ENCODE measurements at places on chromosomes 3 and 15.
A peak's percentile ranks its signal among the peaks of the same experiment; 100 is the strongest.

GRCh38 chr3:195075941-195076875 lies 194.8 kb downstream of the XXYLT1 start:
- DNase-seq: no peak

- peak; percentile 34 for DNase-seq
These were observed 95.3 kb downstream of the TMCO5A start for GRCh38 chr15:38029736-38030135.

DNA sequence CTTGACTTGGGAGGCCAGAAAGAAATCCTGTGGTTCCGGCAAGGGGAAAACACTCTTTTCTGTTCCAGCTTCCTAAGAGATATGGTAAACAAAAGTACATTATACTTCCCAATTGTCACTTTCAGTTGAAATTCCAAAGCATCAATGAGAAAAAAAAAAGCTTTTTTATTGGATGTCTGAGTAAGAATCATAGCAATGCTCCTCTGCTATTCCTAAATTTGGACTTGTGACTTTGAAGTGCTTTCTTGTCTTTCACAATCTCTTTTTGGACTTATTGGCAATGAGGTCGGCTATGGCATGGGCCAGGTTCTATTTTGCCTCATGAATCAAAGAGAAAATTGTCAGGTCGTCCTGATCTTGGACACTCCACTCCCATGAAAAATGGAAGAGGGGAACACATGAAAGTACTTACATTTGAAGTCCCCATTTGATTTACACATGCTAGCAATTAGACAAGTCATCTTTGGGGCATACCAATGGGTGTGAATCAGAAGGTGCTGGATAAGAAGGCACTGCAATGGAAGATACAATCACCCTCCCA lies 170.5 kb downstream of the GREM1 start:
- DNase-seq: no peak

DNA sequence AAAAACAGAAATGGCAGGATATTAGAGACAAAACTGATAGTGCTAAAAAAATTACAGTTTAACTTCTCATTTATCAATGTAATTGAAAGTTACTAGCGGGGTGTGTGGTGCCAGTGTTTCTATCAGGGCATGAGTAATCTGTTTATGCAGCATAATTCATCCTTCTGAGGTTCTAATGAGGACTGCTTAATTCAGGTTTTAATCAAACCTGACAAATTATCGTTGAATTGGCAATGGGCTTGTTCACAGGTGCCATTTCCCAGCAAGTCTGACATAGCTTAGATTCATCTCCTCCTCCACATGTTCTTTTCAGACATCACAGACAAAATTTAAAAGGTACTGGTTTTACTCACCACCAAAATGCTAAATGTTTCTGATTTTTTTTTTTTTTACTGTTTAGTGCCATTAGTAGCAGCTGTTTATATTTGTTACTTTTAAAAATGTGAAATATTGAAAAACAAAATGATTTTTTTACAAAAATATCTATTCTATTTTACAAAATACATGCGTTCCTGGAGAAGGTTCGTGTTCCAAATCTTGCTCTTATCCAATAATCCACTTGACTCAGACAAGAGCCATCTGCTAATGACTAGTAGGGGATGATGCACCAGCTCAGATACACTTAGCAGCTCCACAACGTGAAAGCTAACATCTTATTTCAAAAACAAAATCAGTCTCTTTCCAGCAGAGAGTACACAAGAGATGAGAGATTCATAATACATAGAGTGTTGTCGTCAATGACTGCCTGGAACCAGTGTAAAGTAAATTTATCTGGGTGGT lies 447.7 kb upstream of the DPPA4 start:
- no peak for DNase-seq

DNA sequence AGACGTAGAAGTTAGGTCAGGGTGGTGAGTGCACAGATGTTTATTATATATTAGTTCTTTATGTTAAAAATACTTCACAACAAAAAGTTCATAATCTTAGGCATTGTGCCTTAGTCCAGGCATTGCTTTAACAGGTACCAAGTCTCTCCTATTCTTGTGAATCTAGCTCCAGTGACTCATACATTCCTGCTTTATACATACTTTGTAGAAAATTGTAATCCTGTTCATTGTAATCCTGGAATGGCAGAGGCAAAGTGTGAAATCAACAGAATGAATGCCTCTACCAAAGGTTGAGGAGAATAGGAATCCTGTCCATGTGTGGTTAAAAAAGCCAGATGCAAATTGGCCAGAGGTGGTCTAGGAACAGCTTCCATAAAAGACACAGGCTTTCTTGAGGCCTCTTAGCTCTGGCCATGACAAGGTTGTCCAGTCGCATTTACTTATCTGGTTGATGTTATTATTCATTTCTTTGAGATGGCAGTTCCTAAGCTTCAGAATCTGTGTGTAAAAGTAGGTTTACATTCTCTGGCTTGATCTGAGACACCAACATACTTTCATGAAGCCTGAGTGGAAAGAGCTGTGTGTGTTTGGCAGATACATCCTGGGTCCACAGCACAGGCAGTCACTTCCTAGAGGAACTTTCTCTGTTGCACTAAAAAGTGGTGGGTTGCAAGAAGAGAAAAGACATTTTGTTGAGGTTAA lies 109.0 kb downstream of the CDIN1 start:
- DNase-seq: no peak

- no peak for DNase-seq
These were observed 106.0 kb upstream of the ADPGK start for GRCh38 chr15:72889545-72889944.

GRCh38 chr3:151268267-151269235 lies 9.8 kb downstream of the P2RY14 start:
- DNase-seq: no peak

- no peak for DNase-seq
These were observed 329.9 kb downstream of the ZNF385D start for GRCh38 chr3:21421096-21421495.

DNA sequence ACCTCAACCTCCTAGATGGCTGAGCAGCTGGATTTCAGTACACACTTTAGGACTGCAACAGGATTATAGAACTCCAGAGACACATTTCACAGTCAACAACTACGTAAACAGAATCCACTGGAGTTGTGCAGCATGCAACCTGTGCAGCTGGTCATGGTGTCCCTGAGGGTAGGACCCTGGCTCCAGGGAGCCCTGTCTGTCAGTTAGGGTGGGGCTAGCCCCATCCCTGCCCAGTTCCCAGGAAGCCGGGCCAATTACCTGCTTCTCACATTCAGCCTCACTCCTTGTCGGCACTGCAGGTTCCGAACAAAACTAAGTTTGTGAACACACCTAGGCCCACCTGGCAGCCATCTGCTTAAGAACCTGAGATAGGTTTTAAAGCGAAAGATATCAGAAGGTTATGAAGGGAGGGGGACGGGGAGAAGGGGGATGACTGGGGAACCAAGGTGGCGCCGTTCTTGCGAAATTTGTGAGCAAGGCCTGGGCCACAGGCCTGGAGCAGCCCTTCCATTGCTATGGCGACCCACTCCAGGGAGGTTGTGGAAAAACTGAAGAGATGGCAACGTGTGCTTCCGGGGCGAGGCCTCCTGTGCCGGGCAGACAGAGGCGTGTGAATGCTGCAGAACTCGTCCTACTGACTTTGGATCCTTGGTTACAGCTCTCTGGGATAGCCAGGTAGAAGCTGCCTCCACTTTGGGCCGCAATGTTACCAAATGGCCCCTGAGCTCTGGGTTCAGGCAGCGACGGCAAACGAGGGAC lies 25.3 kb downstream of the ACSBG1 start:
- DNase-seq: no peak

DNA sequence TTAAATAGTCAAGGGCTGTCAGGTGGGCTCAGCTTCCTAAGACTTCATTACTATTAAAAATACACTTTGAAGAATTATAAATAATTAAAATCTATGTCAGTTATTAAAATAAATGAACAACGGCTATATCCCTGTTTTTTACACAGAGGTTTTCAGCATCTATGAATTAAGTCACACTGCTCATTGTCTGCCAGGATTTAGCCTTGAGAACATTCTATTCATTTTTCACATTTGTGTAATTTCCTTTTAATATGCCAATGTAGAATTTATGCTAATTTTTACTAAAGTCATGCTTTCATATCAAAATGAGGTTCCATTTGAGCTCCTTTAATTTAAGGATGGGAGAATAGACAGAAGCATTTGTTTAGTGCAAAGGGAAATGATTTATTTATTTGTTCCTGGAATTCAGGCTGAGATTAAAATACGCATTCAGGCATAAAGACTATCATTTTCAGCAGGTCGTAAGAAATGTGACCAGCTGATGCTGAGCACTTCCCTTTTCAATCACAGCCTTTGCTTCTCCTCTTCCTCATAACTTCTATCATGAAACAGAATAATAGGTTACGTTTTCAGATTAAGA lies 345.1 kb downstream of the MFSD1 start:
- no peak for DNase-seq

DNA sequence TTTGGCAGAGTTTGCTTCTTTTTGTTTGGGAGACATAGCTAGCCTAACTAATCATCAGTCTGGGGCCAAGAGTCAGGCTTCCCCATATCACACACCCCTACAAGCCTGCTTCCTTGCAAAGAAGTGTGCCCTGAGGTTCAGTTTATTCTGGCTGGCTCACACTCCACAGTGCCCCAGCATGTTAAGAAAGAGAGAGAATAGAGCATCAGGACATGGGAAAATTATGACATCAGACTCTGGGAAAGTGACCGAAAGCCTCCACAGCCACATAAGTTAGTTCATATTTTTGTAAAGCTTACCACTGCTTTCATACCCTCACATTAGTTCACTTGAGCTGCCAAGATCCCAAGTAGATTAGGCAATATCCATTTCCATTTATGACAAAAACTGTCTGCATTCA lies 63.0 kb upstream of the CFAP161 start:
- DNase-seq: peak; percentile 18

- DNase-seq: no peak
These were observed 35.8 kb downstream of the MLH1 start for GRCh38 chr3:37029111-37029510.

DNA sequence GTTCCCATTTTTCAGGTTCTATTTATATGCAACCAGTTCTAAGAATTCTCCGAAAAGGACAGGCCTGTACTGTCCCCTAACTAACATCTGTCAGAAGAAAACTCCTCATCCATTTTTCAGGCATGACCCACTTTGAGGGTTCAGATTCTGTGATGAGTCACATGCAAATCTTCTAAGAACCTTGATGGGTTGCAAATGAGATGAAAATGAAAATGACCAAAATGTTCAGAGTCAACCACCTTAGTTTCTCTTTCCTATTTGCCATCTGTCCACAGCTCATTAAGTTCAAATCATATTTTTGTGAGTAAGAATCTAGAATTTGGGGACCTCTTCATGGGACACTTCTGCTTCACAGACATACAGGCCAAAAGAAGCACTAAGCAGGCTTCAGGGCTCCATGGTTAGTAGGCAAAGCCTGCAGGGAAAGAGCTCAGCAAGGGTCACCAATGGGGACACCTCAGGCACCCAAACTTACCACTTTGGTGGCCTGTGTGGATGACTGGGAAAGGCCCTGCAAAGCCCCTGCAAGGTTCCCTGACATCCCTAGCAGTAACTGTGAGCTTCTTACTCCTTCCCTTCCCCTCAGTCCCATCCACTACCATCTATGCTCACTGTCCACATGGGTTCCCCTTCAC lies 122.0 kb downstream of the WDR76 start:
- no peak for DNase-seq

DNA sequence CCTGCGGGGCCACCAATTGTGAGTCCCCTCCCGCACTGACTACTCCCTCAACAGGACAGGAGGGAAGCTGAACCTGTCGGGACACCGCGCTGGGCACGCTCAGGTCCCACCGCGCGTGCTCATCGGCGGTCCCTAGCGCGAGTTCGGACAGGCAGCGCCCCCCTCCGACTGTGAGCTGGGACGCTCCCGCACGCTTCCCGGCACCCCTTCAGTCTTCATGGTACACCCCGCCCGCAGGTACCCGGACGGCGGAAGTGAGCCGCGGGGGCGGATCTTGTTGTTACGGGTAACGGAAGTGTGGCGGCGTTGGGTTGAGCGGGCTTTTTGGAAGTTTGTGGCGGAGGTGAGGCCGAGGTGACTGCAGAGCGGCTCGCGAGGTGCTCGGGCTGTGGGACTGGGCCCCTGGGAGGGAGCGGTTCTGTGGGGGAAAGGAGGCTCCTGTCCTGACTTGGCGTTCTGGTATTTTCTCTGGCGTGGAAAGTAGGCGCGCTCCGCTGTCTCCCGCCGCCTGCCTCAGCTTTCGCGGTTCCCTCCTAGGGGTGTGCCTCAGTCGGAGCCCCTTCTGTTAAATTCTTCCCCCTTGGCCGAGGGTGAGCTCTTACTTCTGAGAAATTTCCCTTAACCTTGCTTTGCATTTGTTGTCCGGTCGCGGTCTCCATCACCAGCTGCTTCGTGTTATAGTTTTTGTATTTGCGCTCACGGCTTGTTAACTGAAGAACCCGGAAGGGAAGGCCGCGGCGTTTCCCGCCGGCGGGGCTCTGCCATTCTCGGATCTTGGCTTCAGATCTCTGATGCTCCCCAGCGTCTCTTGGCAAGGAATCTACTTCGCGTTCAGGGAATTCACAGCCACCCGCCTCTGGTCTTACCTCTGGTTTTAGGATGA lies at the start of gene FANCI:
FANCI (plus strand) TSS at position 289 of the 883 bp plus-strand sequence. CDS start 3,669 bp downstream, outside the sequence.
- DNase-seq: peak; percentile 79

GRCh38 chr3:157075693-157076420 lies 84.1 kb downstream of the CCNL1 start:
- no peak for DNase-seq

DNA sequence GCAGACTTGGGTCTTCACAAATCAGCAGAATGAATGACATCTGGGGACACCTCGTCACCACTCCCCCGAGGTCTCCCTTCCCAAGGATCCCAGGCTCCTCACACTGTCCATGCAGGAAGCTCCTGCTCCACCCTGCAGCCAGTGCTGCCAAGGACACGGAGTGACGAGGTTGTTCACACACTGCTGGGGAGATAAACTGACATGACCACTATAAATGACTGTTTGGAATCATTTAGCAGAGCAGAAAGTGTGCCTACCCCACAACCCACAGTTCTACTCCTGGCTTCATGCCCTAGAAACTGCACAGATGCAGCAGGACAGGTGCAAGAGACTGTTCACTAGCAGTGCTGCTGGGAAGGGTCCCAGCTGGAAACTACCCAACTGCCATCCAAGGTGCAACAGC lies 19.7 kb upstream of the PRSS50 start:
- DNase-seq: no peak

GRCh38 chr3:12440927-12441714 lies 43.2 kb upstream of the TSEN2 start:
- DNase-seq: peak; percentile 96

DNA sequence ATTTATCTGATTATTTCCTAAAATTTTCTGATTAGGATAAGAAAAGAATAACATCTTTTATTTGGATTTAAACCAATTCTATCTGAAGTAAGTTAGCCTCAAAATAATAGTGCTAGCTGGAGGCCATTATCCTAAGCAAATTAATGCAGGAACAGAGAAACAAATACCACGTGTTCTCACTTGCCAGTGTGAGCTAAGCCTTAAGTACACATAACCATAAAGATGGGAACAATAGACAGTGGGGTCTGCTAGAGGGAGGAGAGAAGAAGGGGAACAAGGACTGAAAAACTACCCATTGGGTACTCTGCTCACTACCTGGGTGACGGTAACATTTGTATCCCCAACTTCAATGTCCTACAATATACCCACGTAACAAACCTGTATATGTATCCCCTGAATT lies 31.3 kb upstream of the LYSMD4 start:
- DNase-seq: no peak

GRCh38 chr3:35184775-35185174 lies 454.6 kb upstream of the ARPP21 start:
- DNase-seq: peak; percentile 57
